ENCODE measurements at places on chromosomes 11 and 22.

- ATAC-seq, result no peak
These were observed 36.0 kb downstream of the LRFN4 start for GRCh38 chr11:66892911-66893310.

DNA sequence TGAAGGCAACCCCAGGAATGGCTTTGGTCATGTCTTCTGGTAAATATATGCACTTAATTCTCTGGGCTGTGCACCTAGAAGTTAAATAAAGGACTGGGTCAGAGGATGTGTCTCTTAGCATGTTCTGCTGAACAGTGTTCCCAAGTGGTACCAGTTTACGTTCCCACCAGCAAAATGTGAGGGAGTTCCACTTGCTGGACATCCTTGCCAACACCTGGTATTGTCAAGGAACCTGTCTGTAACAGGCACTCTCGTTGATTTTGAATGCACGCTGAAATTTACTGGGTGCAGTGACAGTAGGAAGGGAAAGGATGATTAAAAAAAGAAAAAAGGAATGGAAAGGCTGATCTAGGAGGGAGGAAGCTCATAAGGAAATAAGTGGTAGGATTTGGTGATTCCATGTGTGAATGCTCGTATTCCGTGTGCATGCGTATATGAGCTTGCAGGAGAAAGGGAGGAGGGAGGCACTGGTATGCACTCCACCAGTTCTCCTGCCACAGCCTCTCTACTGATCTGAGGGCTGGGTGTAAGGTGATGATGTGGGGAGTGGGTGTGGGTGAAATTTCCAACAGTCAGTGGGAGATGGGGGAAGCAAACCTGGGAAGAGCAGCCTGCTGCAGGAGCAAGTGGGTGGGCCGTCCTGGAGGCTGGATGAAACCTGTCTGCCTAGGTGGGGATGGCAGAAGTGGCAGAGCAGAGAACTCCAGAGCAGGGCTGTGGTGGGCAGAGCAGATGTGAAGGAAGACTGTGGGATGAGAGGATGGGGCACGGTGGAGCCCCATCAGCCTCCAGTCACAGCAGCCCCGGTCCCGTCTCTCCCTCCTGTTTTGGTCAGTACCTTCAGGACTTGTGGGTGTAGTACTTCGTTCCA, 15.0 kb downstream of the MED15 start:
- no peak for ATAC-seq

DNA sequence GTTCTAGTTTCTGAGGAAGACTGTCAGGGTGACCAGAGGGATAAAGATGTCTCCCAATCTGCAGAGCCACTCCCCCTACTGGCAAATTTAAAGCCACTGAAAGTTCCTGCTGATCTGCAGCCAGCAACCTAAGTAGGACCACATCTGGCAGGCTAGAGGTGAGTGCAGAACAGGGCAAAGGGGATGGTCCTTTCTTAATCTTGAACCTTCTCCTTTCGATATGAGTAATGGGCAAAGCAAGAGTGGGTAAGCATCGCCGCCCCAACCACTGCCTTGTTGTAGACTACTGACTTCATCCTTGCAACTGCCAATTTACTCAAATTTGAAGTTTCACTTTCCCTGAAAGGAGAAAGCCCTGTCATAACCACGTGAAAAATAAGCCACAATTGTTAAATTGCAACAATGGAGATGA, 30.7 kb downstream of the SCUBE2 start:
- peak; percentile 98 for ATAC-seq

- no peak for ATAC-seq
These were observed 473.4 kb downstream of the METTL15 start for GRCh38 chr11:28581286-28582242.

DNA sequence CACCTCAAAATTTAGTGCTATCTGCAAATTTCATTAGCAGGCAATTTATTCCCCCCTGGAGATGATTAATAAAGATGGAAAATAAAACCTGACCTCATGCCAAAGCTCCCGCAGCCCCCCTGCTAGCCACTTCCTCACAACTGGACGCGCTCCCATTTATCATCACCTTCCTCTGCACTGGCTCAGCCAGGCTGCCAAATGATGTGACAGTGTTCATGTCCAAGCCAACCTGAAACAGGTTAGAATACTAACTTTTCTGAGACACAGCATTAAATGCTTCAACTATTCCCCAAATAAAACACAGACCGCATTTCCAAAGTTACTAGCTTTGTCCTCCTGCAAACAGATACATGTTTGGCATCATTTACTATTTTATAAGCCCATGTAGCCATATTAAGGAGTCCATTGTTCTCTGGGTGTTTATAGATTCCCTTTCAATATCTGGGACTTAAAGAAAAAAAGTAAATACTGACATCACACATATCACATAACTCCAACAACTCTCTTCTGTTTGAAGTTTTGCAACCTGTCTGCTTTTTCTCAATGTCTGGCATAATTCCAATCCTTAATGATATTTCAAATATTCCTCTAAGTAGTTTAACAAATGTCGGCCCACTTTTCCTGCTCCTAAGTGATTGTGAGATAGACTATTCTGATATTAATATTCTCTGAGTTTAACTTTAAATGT, 829.7 kb upstream of the FAT3 start:
- no peak for ATAC-seq

DNA sequence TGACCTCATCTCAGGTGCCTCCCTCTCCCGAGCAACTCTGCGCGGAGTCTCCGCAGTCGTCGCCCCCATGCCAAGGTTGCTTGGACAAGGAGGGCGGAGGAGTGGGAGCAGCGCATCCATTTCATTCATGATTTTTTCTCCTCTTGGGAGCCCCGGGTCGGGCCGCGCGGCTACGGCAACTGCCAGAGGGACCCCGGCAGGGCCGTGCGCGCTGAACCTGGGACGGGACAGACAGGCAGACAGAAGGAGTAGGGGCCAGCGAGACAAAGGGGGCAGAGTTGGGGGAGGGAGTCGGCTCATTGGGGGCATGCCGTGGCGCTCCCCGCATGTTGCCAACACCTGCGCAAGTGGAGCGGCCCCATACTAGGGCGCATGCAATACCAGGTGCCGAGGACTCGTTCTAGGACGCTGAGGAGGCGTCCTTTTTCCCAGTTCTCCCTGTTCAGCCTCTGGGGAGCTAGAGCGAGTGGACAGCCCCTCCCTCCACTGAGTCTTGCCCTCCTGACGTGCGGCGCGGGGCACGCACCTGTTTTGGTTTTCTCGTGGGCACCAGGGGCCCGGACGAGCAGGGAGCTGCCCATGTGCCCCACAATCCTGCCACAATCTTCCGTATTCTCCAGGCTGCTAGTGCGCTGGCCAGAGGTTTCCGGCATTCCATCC, 501 bp upstream of the PTPN5 start:
- ATAC-seq, result no peak

DNA sequence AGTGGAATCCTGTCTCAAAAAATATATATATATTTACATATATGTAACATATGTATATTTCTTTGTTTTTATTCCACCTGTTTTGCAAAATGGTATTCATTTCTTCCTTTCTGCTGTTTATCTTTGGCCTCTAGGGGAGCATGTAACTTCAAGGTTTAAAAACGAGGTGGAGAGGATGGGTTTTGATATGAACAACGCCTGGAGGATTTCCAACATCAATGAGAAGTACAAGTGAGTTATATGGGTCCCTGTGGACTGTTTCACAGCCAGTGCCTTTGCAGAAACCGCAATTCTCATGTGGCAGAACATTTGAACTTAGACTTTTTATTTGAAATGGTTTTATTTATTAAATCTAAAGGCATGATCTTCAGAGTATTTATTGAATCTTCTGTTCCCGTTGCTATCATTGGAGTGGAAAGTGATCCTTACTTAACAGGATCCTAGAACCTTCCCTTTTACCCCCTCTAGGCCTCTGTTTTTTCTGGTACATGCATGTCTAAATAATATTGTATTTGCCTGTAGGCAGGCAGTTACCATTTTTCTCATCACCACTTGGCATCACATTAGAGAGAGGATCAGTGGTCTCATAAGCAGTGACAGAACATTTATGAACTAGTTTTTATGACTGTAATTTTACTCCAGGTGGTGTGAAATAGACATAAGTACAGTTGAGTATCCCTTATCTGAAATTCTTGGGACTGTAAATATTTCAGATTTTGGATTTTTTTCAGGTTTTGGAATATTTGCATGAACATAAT, 81.5 kb upstream of the HORMAD2 start:
- ATAC-seq, result no peak

DNA sequence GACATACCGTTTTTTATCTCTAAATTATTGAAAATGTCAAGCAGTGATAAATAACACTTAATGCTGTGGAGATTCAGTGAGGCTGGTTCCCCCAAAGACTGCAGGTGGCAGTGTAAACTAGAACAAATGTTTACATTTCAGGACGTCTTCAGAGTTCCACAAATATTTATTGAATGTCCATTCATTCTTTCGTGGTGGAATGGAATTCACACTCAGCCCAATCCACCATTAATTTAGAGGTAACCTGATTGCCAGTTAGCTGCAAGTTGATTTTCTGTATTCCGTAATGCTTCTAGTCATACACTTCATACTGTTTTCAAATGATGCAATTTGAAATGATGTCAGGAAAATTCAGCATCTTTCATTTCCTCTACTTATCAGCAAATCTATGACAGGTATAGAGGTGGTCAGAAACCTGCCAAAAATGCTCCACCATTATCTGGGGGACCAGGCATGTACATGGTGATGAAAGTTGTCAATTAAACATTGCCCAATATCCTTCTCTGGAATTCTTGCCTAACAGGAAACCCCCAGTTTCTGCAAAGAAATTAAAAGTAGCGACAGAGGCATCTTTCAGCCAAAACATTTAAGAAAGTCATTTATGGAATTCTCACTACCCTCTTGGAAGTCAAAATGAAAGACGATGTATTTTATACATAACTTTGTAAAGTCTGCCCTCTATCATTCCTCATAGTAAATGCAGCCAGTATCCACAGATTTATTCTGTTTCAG, 94.3 kb upstream of the BMAL1 start:
- ATAC-seq, result no peak

DNA sequence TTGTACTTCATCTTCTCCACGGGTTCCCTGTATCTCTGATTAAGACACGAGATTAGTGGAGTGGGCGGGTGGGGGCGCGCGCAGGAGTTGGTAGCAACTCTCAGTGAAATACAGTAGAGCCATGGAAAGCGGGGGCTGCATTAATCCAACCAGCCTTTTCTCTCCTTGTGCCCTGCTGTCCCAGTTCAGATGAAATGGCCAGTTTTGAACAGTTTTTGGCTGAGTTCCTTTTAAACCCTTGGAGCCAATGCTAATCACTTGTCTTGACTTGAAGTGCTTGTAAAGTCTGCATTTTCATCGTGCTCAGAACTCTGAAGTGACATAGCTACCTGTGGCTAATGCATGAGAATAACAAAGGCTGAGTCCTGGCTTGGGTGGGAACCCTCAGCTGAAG, 734 bp upstream of the TMEM123 start:
- ATAC-seq, result peak; percentile 2

DNA sequence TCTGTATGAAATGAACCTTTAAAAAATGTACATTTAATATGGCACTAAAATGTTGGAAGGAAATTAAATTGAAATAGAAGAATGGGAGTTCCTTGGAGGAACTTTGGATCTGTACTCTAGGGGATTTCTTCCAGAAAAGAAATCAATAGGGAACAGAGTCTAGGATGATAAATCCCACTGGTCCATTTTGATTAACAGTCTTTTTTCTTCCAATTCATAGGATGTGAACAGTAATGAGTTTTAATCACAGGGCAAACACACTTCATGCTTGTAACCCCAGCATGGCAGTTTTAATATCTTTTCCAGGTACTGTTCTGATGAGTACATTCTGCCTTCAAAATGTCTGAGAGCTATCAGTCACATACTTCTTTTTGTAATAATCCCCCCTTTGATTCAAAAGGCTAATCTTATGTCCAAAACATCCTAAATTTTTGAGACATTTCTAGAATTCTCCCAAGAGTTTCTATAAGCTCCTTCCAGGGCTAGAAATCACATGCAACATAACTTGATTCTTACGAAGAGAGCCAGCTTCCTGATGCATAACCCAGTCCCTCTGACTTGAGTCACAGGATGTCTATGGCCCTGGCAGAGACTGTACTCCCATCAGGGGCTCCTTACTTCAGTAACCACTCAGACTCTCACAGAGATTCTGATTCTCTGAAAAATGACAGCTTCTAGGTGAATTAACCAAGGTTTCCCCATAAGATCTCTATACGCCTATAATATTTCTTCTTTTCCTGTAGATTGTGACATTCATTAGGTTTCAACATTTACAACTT, 112.9 kb downstream of the SLC36A4 start:
- ATAC-seq, result no peak

DNA sequence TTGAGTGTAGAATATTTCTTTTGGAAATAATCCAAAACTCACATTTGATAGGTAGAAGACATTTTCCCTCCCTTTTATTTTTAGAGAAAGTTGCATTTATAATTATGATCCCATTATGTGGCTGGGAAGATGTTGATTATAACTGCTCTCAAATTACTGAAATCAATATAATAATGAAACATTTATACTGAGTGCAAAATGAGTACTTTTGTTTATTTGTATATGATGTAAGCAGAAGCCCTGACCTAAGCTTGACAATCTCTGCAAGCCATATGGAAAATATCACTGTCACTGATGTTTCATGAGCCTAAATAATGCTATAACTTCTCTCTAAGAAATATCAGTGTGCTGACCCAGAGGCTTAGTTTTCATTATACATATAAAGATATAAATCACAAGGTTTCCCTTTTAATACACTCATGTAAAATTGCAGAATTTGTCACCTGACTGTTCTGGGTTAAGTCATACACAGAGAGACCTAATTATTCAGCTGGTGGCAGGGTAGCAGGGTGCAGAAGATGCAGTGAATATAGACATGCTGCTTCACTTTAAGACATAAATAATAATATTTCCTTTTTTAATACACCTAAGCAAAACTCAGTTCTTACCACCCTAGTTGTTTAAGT, 99.2 kb downstream of the BBOX1 start:
- no peak for ATAC-seq

DNA sequence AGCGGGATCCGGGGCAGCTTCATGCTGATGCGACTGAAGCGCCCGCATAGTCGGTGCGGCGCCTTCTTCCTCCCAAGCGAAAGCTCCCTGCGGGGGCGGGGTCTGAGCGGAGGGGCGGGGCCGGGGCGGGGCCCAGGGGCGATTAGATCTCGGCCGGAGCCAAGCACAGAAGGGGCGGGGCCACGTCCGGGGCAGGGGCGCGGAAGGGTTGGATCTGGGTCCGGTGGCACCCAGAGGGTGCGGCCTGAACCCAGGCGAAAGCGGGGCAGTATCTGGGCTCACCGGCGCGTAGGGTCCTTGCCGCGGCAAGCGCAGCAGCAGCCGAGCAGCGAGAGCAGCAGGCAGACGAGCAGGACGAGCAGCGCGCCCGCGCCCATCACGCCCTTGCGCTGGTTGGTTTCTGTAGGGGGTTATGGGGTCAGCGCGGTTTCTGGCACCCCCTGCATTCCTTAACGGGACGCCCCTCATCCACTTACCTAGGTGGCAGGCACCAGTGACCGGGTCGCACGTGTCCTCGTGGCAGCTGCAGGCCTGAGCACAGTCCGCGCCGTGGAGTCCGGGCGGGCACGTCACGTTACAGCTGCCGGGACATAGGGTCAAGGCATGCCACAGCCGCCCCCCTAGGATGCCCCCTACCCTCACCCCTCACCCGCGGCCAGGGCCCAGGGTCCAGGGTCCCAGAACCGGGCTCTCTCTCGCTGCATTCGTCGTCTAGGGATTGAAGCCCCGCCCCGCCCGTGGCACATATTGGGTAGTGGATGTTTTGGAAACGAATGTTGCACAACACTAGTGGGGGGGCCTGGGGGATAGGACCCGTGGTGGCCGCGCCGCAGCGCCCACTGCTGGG, 8.1 kb downstream of the SCARF2 start:
- peak; percentile 82 for ATAC-seq

- ATAC-seq, result peak; percentile 95
These were observed 76.4 kb downstream of the GGTLC2 start for GRCh38 chr22:22720724-22721261.
